Occipital lobe (tissue), 3 donors: ENCODE measurements at places on chromosomes 11 and 22. TPM values are rescaled to one million over a fixed set of nuclear protein-coding genes. Genes with fewer than 3 reads are reported as not detected.

Gene OR8D4
- total RNA-seq = 0.47 TPM

Gene SEPTIN3
- total RNA-seq = 130 TPM

Gene C11orf97
- not detected for total RNA-seq

Gene PAMR1
- 3.0 TPM for total RNA-seq

Gene SCGB2A2
- total RNA-seq = not detected

Gene RTN4RL2
- 0.47 TPM for total RNA-seq

Gene DEUP1
- total RNA-seq = 0.16 TPM

Gene SLC29A2
- total RNA-seq = 1.4 TPM

Gene MMP10
- not detected for total RNA-seq

Gene PDE2A
- total RNA-seq = 78.3 TPM

Gene MS4A3
- 0.16 TPM for total RNA-seq

Gene DMC1
- total RNA-seq = 4.1 TPM

Gene OR52I2
- total RNA-seq = not detected

Gene TBX1
- total RNA-seq = 0.62 TPM

Gene TCN1
- 1.2 TPM for total RNA-seq
